ENCODE measurements at places on chromosomes 16 and 17.

DNA sequence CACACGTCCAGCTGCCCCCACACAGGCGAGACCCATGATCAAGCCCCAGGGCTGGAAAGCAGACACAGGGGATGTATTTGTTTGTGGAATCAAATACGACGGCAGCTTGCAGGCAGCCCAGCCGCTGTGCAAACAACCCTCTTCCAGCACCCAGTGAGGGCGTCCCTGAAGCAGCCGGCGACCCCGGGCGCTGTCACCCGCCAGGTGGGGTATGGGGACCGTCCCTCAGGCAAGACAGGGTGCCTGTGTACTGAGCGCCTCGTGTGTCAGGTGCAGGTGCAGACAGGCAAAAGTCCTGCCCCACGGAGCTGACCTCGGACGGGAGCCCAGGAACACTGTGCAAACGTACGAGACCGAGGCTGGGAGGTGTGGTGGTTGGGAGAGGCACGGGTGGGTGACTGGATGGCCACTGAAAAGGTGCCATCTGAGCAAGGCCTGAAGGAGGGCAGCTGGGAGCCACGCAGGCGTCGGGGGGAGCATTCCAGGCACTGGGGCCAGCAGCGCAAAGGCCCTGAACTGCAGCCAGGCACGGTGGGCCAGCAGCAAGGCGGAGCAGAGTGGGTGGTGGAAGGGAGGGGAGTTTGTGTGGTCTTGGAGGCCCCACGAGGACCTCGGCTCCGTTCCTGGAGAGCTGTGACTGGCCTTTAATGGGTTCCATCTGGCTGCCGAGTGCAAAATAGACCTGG, 48.5 kb downstream of the CBFA2T3 start:
- no peak for DNase-seq

DNA sequence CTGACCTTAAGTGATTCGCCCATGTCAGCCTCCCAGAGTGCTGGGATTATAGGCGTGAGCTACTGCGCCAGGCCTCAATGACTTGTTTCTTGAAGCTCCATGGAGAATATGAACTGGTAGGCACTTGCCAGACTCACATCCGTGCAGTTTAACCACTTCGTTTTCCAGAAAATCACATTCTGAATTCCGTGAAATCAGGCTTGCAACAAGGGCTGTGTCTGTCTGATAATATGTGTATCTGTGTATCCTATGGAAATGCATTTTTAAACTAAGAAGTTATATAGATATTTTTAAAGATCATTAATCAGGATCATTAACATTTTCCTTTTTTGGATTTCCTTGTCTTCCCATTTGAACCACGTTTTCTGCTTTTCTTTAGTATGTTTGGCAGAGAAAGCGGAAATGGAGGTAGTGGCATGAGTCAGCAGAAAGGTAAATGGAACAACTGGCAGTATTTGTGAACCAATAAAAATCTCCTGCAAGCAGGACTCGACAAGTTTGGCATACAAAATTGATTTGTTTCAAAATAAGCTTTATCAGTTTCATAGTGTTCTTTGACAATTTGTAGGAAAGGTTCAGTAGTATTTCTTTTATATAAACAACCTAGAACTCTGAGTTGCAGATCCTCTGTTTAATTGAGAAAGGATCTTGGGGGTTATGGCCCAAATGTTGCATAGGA, 33.0 kb downstream of the USP10 start:
- no peak for DNase-seq

DNA sequence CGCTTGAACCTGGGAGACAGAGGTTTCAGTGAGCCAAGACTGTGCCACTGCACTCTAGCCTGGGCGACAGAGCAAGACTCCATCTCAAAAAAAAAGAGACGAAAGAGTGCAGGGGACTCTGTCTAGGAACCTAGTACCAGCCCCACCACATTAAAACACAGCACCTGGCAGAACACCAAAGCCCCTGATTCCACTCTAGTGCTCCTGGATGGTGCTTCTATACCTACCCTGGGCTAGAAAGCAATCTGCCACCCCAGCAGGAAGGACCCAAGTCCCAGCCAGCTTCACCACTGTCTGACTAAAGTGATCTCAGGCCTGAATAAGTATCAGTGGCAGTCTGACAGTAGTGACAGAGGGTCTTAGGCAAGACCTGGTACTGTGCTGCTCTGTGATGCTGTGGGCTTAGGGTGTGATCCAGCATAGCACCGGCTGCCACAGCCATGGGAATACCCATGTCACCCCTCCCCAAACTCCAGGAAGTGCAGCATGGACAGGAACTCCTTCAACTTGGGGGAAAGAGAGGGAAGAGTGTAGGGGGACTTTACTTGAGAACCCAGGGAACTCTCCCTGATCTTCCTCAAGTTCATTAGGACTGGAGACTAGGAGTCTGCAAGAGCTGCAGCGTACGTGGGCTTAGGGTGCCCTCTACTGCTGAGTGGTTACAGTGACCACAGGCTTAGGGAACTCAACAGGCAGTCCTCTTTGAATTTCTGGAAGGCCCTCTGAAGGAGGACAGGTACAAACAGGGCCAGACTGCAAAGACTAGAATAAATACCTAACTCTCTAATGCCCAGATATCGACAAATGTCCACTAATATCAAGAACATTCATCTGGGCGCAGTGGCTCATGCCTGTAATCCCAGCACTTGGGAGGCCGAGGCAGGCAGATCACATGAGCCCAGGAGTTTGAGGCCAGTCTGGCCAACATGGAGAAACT, 30.0 kb upstream of the RNF43 start:
- DNase-seq = peak; percentile 70

- no peak for DNase-seq
Observed at GRCh38 chr16:89047331-89048089, 46.1 kb upstream of the ACSF3 start.

GRCh38 chr17:65554553-65555223, 6.8 kb downstream of the AXIN2 start:
- no peak for DNase-seq

GRCh38 chr17:42673885-42674754, 2.7 kb downstream of the PLEKHH3 start:
- no peak for DNase-seq

DNA sequence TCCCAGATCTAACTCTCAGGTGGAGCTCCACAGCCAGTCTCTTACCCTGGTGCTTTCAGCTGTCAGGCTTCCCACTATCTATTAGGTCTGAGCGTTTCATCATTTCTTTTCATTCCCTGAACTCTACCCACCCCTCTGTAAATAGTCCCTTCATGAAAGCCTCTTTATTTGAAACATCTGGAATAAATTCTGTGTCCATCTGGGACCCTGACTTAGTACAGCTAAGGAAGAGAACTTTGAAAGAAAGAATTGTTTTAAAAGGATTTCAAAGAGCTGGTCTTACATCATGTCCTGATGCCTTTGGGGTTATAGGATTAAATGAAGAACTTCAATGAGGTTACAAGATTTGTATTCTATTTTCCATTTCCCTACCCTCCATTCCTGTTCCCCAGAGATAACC, 388.5 kb upstream of the CA10 start:
- DNase-seq = no peak

DNA sequence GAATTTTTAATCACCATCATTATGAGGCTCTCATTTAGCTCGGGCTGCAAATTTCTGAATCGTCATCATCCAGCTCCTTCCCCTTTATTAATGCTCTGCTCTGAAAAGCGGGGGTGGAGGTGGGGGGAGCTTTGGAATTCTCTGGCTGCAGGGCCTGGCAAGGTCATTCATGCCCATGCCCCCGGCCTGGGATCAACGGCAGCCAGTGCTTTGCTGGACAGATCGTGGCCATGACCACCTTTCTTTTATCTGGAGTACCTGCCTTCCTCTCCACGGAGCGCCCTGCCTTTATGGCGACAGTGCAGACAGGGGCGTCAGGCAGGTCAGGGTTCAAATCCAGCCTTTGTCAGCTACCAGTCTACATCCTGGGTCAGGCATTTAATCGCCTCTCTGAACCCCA, 5.1 kb upstream of the CPSF4L start:
- DNase-seq = no peak

GRCh38 chr17:41803049-41804020, 8.4 kb downstream of the P3H4 start:
- DNase-seq = no peak

- no peak for DNase-seq
Observed at GRCh38 chr17:72477491-72477890, 356.7 kb downstream of the SOX9 start.

- peak; percentile 58 for DNase-seq
Observed at GRCh38 chr16:74999609-75000480, 1.0 kb downstream of the ZNRF1 start.

GRCh38 chr17:12431188-12431587, 234.5 kb upstream of the MYOCD start:
- no peak for DNase-seq

GRCh38 chr16:87662254-87663204, 60.2 kb downstream of the JPH3 start:
- no peak for DNase-seq

DNA sequence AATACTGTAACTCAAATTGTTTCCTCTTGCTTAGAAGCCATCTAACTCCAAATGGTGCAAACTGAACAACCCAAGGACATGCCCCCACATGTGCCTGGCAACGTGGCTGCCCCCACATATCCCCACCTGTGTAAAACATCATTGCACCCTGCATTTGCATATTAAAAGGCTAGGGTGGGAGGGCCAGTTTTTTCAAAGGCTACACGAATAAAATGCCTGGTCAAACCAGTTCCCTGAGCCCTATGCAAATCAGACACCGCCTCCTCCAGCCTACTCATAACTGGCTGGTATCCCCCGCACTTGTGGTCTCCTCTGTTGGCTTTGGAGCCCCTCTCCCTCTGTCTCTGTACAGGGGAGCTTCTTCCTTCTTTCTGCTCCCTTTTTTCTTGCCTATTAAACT, 26.7 kb downstream of the C16orf54 start:
- no peak for DNase-seq

- no peak for DNase-seq
Observed at GRCh38 chr16:89410794-89411309, 79.5 kb downstream of the ANKRD11 start.

DNA sequence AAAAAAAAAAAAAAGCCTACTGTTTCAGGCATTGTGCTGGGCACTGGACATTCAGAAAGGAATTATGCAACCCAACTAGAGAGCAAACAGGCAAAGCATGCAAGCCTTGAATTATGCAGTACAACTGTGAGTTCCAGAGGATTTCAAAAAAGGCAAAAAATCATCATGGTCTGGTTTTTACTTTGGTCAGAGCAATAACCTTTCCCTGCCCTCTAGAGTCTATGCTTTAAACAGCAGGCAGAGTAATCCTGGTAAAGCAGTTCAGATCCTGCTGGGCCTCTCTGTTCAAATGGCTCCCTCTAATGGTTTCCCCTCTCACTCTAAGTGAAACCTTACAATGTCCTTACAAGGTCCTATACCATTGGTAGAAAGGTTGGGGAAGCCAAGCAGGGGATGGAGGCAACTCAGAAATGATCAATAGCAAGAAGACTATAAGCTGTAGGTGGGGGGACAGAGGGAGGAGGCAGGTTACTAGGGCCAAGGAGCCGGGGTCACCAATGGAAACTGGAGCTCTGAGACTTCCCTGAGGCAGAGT, 4.6 kb upstream of the TAF15 start:
- peak; percentile 52 for DNase-seq

GRCh38 chr17:69945698-69946185, 129.3 kb upstream of the KCNJ16 start:
- no peak for DNase-seq

Data from stimulated activated CD4-positive, alpha-beta T cell treated with anti-CD3 and anti-CD28 coated beads, Interleukin-4, amount 100 ng/mL, for 24 hours (primary cell).